ENCODE measurements at places on chromosomes 16 and 17.

DNA sequence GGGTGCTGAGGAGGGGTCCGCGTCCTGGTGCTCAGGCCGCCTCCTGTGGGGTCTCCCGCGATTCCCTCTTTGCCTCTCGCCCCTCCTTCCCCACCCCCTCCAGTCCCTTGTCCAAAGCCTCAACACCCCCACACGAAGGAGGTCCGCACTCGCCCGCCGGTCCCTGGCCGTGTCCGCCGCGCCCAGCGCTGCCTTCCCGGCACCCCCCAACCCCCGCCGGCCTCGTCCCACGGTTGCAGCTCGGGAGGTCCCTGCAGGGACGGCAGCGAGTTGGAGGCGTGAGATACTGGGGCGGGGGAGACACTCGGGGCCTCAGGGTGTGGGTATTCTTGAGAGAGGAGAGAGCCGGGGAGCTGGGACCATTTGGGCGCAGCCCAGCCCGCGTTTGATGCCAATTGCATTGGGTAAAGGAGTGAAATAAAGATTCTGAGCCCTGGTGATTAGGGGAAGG, 468 bp downstream of the FLYWCH2 start:
- no peak for DNase-seq

DNA sequence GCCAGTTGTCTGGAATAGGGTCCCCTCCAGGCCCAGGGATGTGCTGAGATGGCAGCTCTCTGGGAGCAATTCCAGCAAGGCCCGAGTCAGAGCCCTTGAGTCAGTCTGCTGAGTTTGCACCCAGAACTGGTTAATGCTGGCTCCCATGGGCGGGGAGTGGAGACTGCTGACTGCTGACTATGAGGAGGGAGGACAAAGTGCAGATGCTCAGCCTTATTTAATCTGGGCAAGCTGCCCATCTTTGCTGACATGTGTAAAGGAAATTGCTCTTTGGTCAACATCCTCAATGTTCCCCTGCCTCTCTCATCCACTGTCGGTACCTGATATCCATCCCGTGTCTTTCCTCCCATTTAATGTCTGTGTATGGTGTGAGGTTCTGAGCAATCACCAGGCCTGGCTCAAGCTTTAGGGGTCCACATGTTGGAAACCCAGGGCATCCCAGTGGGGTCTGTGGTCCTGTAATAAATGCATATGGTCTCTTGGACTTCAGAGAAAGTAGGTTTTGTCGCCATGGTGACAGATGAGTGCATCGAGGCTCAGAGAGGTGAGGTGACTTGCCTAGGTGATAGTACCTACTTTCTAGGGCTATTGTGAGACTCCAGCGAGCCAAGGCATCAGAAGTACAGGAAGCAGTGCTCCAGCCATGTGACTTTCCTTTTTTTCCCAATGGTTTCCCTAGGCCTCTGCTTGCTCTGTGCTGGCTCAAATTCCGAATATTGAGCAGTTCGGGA, 20.0 kb upstream of the RNF135 start:
- DNase-seq: no peak

DNA sequence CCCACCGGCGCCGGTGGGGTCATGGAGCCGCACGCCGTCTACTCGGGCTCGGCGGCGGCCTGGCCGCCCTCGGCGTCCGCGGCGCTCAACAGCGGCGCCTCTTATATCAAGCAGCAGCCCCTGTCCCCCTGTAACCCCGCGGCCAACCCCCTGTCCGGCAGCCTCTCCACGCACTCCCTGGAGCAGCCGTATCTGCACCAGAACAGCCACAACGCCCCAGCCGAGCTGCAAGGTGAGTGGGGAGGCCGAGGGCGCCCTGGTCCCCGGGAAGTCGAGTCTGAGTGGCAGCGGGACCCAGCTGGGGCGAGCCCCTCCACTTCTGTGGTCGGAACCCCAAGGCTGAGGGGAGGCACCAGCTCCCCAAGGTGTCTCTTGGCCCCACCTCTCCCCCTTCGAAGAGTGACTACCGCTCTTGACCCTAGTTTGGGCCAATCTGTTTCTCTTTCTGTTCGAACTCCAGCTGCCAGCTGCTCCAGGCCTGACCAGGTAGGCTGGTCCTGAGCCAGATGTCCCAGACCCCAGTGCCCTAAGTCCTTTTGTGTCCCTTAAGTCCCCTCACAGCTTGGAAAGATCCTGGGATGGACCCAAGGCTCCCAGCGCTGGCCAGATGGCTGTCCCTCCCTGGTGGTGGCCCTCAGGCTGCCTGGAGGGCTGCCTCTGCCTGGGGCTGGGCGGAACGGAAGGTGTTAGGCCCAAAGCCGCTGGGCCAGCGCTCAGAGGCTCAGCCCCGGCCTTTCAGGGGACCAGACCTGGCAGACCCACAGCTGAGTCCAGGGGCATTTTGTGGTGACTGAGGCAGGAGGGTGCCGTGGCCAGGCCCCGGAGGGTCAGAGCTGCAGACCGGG, 1.2 kb downstream of the FOXF1 start:
- no peak for DNase-seq

DNA sequence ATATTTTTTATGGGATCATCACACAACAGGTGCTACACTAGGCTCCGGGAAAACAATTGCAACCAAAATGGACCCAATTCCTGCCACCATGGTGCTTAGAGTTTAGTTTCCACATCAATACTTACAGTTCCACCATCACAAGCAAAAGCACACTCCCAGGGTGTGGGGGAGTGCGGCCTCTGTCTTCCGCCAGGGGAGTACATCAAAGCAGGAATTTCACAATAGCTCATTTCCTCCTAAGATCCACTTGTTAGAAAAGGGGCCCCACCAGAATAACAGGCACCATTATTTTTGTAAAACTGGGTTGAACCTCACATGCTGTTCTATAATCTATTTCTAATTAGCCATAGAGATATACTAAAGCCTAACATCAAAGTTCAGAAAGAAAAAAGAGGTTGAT, 44.3 kb upstream of the PSMD7 start:
- no peak for DNase-seq

DNA sequence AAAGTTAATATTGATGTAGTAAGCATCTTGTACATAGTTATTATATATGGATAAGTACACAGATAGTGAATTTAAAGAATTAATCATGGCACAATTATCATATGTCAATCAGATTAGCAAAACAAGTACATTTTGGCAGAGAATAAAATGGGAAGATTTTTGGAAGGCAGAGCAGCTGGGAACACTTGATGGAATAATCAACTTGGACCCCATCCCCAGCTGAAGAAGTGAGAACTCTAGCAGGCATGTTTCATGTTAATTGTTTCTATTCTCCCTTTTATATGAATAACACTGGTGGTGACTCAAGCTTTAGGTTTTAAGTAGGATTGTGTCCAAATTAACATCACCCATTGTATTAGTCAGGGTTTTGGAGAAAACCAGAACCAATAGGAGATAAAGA, 198.7 kb downstream of the KCNJ2 start:
- no peak for DNase-seq

DNA sequence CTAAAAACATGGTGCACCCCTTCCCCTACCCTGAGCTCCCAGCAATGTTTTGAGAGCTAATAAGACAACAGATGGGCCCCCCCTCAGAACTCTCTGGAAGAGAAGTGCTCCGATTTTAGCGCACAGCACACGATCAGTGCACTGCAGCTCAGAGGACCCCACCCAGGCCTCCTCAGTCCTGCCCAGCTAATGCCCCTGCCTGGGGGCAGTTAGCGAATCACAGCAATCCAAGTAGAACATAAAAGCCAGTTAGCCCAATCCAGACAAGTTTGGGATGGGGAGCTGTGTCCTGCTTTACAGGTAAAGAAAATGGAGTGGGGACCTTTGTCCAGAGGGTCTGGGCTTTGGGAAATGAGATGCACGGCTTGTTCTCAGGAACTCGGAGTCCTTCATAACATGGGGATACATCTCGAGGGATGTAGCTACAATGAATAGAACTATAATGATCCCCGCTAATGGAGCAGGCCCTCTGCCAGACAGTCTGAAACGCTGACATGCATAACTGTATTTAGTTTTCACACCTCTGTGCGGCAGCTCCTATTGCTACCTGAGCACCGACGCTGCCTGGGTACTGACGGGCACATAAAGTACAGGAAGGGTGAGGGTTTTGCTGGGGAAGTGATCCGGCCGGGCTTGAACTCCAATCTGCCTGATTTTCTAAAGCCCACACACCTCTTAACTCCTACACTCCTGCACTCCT, 29.7 kb upstream of the CDC42EP4 start:
- no peak for DNase-seq

DNA sequence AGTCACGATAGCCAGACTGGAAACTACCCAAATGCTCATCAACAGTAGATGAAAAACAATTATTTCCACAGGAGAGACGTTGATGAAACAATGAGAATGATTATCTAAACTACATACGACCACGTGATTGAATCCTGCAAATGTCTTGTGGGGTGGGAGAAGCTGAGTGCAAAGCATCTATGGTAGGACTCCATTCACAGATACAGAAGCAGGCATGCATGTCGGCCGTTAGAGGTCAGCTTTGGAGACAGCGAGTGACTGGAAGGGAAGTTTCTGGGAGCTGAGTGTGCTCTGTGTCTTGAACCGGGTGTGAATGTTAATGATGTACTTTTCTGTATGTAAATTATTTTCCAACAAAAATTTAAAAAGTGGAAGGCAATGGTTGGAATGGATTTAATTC, 71.5 kb upstream of the DNAJA2 start:
- DNase-seq: no peak

GRCh38 chr17:50026837-50027171, 29.1 kb upstream of the ITGA3 start:
- DNase-seq: peak; percentile 79

GRCh38 chr16:35733971-35734702, 2274.7 kb downstream of the TP53TG3F start:
- no peak for DNase-seq

DNA sequence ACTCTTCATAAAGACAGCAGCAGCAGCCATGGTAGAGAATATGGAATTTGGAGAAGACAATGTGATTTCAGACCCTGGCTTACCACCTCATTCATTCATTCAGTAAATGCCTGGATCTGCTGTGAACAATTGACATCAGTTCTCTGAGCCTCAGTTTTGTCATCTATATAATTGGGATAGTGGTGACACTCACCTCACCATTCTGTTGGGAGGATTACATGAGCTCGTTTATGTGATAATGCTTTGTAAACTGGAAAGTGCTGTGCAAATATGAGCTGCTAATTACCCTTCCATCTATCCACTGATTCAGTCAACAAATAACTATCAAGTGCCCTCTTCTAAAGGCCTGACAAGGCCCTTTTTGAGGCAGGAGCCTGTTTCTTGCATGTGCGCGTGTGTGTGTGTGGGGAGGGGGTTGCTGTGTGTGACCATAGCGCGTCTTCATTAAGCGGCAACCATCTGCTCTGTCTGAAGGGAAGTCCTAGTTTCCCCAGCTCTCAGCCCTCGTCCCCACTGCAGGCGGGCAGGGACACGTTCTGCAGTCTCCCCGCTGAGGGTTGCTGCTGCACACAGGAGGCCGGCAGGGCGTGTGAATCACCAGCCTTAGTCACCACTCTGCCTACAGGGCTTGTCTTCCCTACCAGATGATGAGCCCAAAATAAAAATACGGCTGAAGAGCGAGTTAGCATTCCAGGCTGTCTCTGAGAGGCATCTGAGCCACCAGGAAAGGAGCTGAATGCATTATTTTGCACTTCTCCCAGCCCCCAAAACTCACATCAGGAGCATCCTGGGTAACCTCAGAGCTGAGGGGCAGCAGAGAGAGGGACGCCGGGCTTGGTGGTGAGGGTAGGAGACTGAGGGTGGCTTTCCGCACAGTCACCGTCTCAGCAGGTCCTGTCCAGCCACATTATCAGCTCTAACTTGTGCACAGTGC, 19.9 kb downstream of the ARL4D start:
- no peak for DNase-seq

DNA sequence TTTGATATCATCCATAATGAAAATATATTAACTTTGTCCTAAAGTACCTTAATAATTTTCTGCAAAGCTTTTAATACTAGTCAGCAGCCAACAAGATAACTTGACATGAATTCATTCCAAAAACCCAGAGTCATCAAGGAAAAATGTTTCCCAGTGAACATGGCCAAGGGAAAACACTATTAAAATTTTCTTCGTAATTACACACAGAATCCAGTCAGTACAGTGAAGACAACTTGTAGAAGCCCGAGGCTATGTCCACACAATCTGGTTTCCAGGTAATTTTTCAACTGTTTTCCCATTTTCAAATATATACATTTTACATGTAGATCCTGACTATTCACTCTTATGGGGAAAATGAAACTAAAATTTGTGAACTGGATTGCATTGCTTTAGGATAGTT, 600.9 kb downstream of the CDH8 start:
- DNase-seq: no peak

DNA sequence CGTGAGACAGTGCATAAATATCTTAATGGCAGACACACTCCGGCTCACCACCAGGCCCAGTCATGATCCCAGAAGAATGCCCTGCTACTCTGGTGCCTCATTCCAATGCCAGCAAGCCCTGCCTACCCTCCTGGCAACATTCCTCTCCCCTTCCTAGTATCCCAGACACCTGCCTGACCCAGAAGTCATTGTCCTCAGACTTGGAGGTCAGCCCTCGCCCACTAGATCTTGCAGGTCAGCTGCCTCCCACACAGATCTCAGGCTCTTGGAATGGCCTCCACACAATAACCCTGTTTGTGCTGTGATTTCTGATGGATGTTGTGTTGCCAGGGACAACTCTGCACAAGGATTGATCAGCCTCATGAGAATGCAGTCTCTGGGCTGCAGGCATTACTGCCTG, 1.8 kb upstream of the TEX2 start:
- DNase-seq: no peak

DNA sequence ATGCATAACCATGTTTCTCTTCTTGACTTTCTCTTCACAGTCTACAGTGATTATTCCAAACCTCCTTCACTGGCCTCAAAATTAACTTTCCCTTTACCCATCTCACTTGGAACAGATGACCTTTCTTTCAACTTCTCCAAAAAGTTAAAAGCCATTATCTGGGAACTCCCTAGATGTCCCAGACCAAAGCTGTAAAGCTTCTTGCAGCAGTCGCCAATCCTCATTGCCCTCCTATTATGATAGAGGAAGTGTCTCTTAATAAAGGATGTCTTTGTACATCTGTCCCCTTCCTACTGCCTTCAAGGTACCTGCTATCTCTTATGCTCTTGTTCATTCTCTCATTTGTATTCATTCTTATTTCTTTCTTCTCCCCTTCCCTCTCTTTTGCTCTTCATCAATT, 127.5 kb downstream of the MRTFB start:
- DNase-seq: no peak

- no peak for DNase-seq
These were observed 5.8 kb downstream of the HOXB3 start for GRCh38 chr17:48584223-48584741.

GRCh38 chr16:87832741-87833502, 36.4 kb downstream of the SLC7A5 start:
- DNase-seq: no peak

Data from activated CD4-positive, alpha-beta T cell treated with anti-CD3 and anti-CD28 coated beads, Interleukin-2, Interleukin-4, amounts not matched to agents 100 ng/mL and 50 ng/mL, durations not matched to agents 16 hours and 8 hours (primary cell).